ENCODE measurements at places on chromosomes 5 and 9.

DNA sequence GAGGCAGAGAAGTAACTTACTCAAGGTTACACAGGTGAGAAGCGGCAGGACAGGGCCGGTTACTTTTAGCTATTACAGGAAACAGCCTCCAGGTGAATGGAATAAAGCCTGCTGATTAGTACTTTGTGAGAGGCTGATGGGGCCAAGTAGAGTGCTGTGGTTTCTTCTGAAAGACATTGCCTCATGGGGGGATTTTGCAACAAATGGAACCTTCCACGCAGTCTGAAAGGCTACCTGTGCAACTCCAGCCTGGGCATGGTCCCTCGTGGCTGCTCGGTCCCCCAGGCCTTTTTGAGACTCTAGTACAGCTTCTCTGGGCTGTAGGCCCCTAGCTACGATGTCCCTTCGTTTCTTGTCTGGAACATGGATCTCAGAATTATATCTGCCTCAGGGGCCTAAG, 2.0 kb downstream of the TMEM268 start:
- no peak for DNase-seq

- no peak for DNase-seq
Measured at GRCh38 chr9:2018764-2019558, 3.8 kb downstream of the SMARCA2 start.

DNA sequence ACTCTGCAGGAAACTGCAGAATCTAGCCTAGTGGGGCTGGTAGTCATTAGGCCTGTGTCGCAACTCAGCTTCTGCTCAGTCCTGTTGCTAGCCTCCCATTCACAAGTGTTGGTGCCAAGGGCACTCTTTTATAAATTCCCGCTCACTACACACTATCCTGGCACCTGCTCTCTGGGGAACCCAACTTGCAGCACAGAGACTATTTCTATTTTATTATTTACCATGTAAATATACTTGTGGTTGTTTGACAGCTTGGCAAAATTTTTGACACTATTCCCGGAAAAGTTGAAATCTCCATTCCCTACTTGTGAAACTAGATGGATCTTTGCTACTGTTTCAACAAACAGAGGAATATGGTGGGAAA, 20.4 kb upstream of the SMC2 start:
- DNase-seq = no peak

DNA sequence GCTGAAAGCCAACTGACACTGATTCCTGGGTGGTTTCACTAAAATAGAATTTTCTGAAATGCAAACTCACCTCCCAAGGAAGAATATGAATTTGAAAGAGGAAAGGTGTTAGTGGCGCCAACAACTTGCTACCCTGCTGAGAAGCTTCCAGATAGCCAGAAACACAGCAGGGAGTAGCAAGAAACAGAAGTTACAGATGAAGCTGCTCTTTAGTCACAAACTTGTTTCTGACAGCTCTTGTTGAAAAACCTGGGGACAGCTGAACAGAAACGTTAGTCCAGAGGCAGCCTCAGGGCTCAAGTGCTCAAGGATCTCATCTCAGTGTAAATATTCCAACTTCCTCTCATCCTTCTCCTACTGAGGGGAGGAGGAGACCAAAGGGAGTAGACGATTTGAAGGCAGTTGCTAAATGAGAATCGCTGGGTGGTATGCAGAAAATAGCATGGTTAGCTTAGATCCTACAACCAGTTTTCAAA, 184.1 kb downstream of the PDE4D start:
- DNase-seq = no peak

GRCh38 chr9:127896395-127897192, 2.8 kb downstream of the ST6GALNAC6 start:
- DNase-seq = no peak

DNA sequence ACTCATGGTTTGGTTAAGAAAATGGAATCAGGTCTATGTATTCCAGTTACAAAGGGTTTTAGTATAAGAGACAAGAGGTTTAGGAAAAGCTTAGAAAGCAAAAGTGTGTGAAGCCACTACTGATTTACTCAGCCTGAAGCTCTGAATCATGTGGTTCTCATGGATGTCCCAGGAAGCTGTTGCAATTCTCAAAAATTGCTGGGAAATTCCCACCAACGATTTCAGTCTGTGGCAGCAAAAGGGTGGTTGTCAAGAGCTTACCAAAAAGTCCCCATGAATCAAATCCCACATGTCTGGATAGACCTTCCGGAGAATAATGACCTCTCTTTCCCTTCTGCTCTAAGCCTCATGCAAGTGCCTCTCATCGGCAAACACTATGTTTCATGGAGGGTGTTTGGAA, 929.9 kb downstream of the TLE4 start:
- DNase-seq = no peak

DNA sequence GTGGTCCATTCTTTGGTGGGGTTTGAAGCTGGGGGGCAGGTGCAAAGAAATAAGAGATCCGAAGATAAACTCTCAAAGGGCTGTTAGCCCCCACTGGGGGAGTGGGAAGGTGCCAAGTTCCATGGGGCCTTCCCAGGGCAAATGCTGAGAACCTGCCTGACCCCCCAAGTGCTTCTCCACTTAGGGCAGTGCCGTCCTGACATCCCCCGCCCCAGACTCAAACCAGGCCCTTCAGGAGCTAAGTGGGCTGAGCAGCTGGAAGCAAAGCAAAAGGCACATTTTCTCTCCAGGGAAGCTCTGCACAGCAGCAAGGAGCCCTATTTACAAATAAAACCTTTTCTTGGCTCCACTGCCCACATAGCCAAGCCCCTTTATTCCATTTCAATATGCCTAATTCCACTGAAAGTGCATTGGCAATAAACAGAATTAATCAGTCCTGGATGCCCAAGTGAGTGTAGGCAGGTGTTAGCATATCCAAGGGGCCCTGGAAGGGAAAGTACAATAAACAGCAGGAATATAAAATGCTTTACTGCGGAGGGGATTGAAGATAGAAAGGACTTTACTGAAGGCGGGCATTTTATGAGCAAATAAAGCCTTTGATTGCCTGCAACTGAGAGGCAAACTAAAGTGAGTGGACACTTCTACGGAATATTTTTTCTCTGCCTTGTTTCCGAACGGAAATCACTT, 44.6 kb downstream of the WHRN start:
- DNase-seq = no peak

DNA sequence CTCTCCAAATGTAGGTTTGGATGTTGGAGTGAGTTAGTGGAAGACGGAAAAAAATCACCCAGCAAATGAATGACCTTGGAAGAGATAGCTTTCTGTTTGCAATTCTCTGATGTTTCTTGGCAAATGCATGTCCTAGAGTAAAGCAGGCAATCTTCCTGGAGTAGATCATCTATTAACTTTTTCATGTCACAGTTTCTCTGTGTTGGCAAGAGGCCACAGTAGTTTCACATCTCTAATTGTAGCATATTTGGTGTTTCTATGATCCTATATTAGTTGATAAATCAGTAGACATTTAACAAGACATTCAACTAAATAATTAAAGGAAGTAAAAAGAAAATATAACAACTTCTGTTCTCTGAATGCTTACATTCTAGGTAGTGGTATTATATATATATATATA, 138.2 kb upstream of the MINAR2 start:
- DNase-seq = no peak

- DNase-seq = no peak
Measured at GRCh38 chr5:175717837-175718236, 60.0 kb downstream of the HRH2 start.

GRCh38 chr5:181280251-181280762, 19.4 kb upstream of the TRIM52 start:
- no peak for DNase-seq

GRCh38 chr5:82105457-82105856, 133.6 kb downstream of the ATG10 start:
- DNase-seq = no peak

DNA sequence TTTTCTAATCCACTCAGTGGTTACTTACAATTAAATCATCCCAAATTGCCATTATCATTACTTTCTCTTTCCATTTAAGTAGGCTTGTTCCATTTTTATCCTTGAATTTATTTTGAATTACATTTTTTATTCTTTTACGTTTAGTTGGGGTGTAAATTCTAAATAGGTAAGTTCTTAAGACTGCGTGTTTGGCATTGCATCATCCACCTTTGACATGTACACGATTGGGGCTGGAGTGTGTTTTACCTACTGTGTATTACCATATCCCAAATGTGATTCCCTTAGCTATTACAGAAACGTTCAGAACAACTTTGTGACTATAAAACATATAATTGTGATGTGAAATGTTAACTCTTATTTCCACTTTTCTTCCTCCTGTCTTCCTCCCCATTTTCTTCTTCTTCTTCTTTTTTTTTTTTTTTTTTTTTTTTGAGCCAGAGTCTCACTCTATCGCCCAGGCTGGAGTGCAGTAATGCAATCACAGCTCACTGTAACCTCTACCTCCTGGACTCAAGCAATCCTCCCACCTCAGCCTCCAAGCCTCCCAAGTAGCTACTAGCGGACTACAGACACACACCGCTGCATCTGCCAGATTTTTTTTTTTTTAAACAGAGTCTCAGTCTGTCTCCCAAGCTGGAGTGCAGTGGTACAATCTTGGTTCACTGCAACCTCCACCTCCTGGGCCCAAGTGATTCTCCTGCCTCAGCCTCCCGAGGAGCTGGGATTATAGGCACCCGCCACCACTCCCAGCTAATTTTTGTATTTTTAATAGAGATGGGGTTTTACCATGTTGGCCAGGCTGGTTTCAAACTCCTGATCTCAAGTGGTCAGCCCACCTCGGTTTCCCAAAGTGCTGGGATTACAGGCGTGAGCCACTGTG, 16.7 kb downstream of the MARVELD2 start:
- DNase-seq = no peak

DNA sequence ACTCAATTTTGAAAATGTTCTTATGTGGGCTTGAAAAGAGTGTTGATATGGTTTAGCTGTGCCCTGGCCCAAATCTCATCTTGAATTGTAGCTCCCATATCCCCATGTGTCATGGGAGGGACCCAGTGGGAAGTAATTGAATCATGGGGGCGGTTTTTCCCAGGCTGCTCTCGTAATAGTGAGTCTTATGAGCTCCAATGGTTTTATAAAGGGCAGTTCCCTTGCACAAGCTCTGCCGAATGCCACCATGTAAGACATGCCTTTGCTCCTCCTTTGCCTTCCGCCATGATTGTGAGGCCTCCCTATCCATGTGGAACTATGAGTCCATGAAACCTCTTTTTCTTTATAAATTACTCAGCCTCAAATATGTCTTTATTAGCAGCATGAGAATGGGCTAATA, 71.0 kb downstream of the USP20 start:
- DNase-seq = no peak

Measured in NCI-H2171 (cell line).